ENCODE measurements at places on chromosomes 13 and 19.

GRCh38 chr19:3381701-3382372 is 15.5 kb downstream of the NFIC start:
- no peak for DNase-seq

- DNase-seq = peak; percentile 70
These were observed 3.4 kb downstream of the PRR36 start for GRCh38 chr19:7870571-7871436.

DNA sequence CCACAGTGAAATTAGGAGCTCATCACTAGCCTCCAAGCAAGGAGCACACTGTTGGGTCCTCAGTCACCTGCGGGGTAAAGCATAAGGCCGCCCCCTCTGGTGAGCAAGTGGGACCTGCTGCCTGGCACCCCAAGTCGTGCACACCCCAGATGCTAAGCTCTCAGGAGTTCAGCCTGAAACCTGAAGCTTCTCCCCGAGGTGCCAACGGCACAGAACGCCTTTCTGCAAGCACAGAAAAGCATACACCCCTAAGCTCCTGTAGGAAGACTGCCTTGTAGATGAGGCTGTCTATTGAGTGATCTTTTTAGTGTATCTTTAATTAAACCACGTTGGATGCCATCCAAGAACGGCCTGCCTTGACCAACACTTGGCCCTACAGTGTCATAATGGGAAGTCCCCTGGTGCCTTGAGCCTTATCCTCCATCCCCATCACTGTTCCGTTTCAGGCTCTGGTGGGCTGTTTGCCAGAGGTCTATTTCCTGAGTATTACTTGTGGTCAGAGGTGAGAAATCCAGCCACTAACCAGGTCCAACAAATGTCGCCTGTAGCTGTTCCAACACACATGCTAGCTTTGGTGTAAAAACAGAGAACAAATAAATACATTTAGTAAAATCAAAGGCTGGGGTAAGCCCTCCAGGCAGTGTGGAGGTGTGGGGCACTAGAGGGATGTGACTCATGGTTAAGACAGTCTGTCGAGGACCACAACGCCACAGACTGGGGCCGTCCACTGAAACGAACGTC is 44.8 kb downstream of the C13orf42 start:
- DNase-seq = no peak

- peak; percentile 95 for DNase-seq
These were observed at the start of gene ZNF700 for GRCh38 chr19:11924886-11925650. Gene ZNF700, plus strand, starts transcription at chr19:11925107. Its CDS starts 104 bp downstream, at chr19:11925211.

Data from stimulated activated CD4-positive, alpha-beta T cell treated with anti-CD3 and anti-CD28 coated beads, Interleukin-2, amount 100 ng/mL, for 24 hours (primary cell).